ENCODE measurements at places on chromosomes 7 and 10. TPM values are rescaled to one million over a fixed set of nuclear protein-coding genes. Genes with fewer than 3 reads are reported as not detected.

DNA sequence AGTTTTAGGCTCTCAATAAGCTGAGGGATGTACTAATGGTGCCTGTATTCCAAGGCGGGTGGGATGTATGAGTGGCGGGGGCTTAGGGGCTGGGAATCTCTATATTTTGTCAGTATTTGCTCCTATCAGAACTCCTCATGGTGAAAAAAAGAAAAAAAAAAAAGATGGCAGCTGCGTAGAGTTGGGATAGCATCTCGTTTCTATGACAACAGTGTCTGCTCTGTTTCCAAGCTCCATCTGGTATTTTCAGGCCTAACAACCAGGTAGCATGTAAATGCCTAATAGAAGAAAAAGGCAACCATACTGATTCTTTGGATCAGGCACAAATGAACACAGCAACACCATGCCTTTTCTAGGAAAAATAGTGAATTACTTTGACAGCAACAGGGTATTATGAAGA lies 11.7 kb upstream of the CCDC172 start:
- no peak for DNase-seq

GRCh38 chr10:43822631-43823580 lies 174.2 kb upstream of the ZNF32 start:
- no peak for DNase-seq

DNA sequence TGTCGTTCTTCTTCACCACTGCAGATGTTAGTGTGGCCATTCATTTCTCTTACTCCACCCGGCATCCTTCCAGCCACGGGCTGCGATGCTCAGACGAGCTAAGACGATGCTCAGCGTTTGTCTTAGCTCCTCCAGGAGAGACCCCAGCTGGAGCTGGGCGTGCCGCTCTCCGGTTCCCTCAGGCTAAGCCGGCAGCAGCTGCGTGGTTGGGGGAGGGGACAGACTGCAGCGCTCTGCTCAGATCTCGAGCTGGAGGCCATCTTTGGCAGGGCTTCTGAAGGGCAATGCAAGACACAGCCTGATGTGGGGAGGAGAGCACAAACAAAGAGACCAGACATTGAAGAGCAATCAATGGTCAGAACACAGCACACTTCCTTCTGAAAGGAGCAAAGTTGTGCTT lies 4.8 kb downstream of the INA start:
- DNase-seq: no peak

DNA sequence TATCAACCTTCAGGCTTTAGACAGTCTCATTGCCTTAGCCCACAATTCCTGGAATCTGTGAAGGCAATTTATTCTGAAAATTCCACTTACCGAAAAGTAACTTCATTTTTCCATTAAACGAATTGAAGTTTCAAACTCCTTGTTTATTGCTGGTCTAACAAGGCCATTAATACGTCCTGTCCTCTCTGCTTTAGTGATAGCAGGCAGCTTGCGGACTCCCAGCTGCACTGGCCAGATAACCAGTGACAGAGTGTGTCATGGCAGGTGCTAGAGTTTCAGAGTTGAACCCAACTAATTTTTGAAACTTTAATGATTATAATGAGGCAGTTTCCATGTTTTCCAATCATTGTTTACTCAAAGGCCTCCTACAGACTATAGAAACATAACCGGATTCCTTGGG lies 31.1 kb downstream of the LOXL4 start:
- DNase-seq: no peak

- DNase-seq: no peak
These were observed 4.2 kb upstream of the SORCS1 start for GRCh38 chr10:107168738-107169137.

- DNase-seq: no peak
These were observed 46.1 kb downstream of the SEPTIN7 start for GRCh38 chr7:35846816-35847412.

- no peak for DNase-seq
These were observed 8.5 kb downstream of the HTRA1 start for GRCh38 chr10:122469848-122470247.

EN2 gene
- 0.07 TPM for total RNA-seq

GPC2 gene
- 2.6 TPM for total RNA-seq

PLPP4 gene
- not detected for total RNA-seq
